ENCODE measurements at places on chromosomes 2 and 18.

GRCh38 chr2:8480915-8481314, 200.9 kb upstream of the ID2 start:
- DNase-seq, result no peak

- DNase-seq, result no peak
Measured at GRCh38 chr2:237639052-237639835, 11.9 kb downstream of the LRRFIP1 start.

GRCh38 chr18:7889515-7889914, 322.4 kb downstream of the PTPRM start:
- no peak for DNase-seq

- no peak for DNase-seq
Measured at GRCh38 chr2:62923242-62923641, 127.4 kb upstream of the OTX1 start.

- DNase-seq, result no peak
Measured at GRCh38 chr2:190838492-190838910, 42.1 kb upstream of the GLS start.

DNA sequence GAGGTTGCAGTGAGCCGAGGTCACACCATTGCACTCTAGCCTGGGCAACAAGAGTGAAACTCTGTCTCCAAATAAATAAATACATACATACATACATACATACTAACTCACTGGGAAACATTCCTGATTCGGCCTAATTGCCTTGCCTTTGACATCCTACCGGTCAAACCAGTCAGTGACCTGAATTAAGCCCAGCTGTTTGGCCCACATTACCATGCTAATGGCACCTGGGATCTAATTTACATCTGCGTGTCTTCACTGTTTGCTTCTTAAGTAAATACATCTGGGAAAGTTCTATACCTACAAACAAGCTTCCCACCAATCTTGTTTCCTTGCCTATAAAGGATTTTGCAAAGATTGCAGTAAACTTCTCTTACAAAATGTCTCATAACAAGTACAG, 230.2 kb upstream of the ZC3H15 start:
- DNase-seq, result no peak

DNA sequence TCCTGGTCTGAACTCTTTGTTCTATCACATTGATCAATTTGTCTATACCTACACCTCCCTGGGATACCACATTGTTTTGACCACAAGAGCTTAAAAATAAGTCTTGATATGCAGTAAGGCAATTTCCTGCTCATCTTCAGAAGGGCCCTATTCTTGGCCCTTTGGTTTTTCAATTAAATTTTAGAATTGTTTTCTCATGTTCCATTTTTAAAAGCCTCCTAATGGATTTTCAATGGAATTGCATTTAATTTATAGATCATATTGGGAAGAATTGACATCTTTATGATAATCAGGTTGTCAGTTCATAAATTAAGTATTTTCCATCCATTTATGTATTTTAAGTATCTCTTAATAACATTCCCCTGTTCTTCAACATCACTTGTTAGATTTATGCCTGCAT, 47.6 kb upstream of the EPAS1 start:
- DNase-seq, result no peak

DNA sequence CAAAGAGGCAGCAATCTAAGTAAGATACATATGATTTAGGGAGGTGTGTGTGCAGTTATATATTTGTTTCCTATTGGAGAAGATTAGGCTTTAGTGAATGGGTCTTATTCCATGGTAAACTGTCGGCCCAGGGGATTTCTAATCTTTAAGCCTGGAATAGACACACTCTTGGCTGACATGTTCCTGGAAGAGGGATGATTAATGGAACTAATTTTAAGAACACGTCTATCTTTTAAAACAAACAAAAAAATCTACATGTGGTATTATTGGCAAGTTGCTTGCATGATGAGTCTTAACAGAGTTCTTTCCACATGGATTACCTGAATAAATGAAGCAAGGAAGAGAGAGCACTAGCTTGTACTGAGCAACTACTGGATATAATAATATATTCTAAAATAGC, 114.2 kb upstream of the NT5C1B start:
- DNase-seq, result no peak

DNA sequence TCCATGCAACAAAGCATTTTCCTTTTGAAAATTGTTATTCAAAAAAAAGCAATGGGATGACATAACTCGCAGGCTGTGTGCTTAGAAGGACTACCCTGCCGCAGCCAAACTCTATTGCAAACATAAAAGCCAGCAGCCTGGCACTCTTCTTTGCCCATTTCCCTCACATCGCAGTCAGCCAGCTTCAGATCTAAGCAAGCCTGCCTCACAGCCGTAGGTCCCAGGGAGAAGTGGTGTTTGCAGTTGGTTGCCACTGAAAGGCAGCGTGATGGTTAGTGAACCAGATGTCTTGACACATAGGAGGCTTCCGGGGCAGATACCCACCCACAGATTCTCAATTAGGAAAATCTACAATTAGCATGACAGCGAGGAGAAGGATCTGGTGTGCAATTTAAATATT, 655.2 kb downstream of the RNF144A start:
- peak; percentile 37 for DNase-seq

DNA sequence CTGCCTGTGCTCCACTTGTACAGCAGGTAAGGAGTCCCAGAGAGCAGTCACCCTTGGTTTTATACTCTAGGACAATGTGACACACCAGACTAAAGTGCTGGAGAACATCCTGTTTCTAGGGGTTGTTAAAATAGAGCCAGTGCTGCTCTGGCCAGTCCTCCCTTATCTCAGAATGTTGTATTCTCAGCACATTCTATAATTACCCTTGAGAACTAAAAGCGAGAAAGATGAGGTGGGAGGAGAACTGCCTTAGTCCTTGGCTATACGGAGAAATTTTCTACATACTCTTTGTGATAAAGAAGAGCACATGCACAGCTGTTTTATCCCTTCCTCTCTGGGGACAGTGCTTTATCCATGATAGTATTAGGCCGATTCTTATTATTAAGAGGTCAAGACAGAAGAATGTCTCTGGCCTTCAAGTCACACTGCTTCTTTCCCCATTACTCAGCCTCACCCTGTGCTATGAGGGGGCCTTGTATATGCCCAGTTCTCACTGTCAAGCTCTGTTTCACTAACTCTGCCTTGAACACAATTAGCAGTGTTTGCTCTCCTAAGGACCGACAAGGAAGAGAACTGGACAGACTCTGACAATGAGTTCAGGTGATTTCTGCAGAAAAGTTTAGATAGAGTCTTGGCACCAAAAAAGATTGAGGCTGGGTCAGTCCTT, 385.8 kb downstream of the TRIB2 start:
- DNase-seq, result no peak

DNA sequence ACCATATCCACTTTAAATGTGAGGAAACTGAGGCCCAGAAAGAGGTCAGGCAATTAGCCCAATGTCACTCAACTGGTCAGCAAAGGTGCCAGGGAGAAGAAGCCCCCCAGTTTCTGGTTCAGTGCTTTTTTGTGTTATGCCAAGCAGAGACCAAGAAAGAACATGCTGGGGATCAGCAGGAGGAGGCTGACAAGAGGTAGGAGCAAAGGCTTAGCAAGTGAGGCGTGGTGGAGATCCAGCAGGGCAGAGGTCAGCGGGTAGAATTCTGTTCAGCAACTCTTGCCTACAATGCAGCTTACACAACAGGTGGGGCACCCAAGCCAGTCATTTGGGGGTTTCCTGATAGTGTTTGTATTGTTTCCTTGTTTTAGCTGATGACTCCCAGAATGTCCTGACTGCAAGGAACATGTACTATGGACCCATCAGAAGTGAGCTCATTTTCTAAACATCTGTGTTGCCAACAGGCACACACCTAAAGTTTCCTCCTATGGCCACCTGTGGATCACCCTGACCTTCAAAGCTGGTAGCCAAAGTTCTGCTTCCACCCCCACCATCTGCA, 28.2 kb downstream of the LPIN2 start:
- no peak for DNase-seq

GRCh38 chr2:221044781-221045180, 527.3 kb downstream of the EPHA4 start:
- no peak for DNase-seq

- no peak for DNase-seq
Measured at GRCh38 chr2:210606001-210606400, 49.6 kb downstream of the CPS1 start.

DNA sequence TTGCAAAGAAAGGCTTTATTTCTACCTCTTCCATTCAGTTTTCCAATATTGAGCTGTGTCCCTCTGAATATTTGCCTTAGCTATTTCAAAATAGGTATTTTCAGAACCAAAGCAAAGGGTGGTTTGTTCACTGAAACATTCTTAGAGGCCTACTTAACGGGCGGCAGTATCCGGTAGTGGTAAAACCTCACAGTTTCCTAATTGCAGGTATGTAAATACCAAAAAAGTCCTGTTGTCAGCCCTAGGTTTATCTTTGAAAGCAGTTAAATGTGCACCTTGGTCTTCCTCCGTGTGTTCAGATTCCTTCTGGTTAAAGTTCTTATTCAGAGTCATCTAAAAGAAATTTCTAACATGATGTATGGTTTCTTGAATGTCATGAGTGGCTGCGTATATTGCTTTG, 38.9 kb downstream of the CCNT2 start:
- no peak for DNase-seq

DNA sequence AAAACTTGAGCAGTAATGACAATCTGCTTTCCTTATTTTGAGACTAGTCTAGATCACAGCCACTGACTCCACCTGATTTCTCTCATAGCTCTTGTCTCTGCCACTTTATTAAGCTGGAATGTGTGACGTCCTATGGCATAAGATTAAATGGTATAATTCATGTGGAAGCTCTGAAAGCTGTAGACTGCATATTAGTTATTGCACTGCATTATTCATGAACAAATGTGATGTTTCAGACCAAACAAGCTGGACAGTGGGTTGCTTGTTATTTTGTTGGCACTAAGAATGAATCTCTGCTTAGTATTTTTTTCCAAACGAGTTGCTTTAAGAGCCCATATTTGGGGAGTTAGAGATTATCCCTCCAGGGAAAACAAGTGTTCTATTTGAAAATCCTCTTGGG, 1218.5 kb downstream of the SUCLG1 start:
- DNase-seq, result no peak

DNA sequence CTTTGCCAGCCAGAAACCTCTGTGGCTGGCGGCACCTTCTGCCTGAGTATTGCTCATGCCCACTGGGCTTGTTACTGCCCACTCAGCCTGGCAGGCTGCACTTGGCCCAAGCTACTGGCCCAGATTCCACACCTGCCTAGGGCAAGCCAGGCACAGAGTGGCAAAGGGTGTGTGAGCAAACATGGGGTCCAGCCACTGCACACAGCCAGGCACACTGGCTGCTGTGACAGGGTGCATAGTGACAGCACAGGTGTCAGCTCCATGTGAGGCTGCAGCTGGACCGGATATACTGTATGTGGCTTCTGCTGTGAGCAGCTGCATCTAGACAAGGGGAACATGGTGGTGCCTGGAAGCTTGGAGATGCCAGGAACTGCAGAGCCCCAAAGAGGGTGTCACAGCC, 113.9 kb downstream of the COPS8 start:
- no peak for DNase-seq

Measured in NCI-H1092 (cell line).